ENCODE measurements at places on chromosomes 16 and 17. TPM values are rescaled to one million over a fixed set of nuclear protein-coding genes. Genes with fewer than 3 reads are reported as not detected.

Gene KRTAP4-1
- not detected for total RNA-seq

Gene CNGB1
- not detected for total RNA-seq

Gene JPH3
- 2.3 TPM for total RNA-seq

- DNase-seq, result no peak
- no peaks in the 10 kb centered on the region for H3K36me3 ChIP-seq
- peak overlapping the region; percentile 73 for H3K27ac ChIP-seq
- H3K4me1 ChIP-seq, result peaks cover 32% of the 10 kb centered on the region
- no peak overlapping the region for H3K4me3 ChIP-seq
These were observed 779 bp upstream of the CCDC102A start for GRCh38 chr16:57537194-57537505.

GRCh38 chr17:48351911-48352332 lies 78.1 kb downstream of the SKAP1 start:
- peak; percentile 36 for DNase-seq
- H3K27ac ChIP-seq, result no peak overlapping the region
- peaks cover 23% of the 10 kb centered on the region for H3K27me3 ChIP-seq
- H3K4me3 ChIP-seq, result no peak overlapping the region
- H3K36me3 ChIP-seq, result no peaks in the 10 kb centered on the region

DNA sequence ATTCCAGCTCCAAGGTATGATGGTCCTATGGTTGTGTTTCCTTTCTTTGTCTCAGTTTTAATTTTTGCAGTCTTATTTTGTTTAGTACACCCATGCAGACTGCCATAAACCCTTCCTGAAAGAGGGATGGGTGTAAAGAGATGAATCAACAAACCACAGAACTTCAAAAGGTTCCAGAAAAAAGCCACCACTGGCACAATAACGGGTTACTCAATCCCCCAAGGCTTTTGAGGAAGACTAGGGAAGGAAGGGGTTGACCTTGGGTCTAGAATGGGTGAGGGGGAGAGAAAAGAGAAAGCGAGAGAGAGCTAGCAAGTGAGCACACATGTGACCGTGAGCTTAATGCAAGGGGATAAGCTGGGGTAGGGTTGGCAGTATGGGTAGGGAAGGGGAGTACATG lies 168.1 kb downstream of the XYLT1 start:
- H3K27me3 ChIP-seq, result no peaks in the 10 kb centered on the region
- H3K36me3 ChIP-seq, result no peaks in the 10 kb centered on the region
- DNase-seq, result no peak
- no peak overlapping the region for H3K4me3 ChIP-seq
- no peak overlapping the region for H3K27ac ChIP-seq

GRCh38 chr16:84751947-84752346 lies 52.1 kb downstream of the USP10 start:
- no peaks in the 10 kb centered on the region for H3K27me3 ChIP-seq
- H3K4me1 ChIP-seq, result peaks cover 9% of the 10 kb centered on the region
- H3K36me3 ChIP-seq, result no peaks in the 10 kb centered on the region
- no peak for DNase-seq

- no peak overlapping the region for H3K27ac ChIP-seq
- DNase-seq, result no peak
These were observed 2.3 kb upstream of the SERPINF1 start for GRCh38 chr17:1759529-1759928.

DNA sequence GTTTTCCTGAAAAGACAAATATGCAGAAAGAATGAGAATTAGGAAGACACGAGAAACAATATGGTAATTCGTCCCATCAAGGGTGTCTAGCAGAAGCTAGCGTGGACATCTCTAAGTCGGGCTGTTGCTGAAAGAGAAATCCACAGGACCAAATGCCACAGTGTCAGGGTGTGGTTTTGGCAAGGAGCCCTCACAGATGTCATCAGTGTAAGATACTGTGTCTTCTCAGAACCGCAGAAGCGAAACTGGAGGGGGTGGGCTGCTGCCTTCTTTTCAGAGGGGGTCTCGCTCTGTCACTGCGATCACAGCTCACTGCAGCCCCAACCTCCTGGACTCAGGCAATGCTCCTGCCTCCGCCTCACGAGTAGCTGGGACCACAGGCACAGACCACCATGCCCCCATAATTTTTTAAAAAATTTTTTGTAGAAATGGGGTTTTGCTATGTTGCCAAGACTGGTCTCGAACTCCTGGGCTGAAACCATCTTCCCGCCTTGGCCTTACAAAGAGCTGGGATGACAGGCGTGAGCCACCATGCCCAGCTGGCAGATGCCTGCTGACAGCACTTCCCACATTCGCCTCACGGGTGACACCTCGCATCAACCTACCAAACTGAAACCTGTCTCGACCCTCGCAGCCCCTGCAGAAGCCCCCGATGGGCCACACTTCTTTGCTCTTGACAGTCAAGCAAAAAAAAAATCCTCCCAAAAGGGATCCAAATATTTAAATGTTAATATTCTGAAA lies 26.2 kb downstream of the TRAP1 start:
- no peaks in the 10 kb centered on the region for H3K27me3 ChIP-seq
- no peak overlapping the region for H3K4me3 ChIP-seq
- DNase-seq, result no peak
- H3K27ac ChIP-seq, result peak overlapping the region; percentile 69
- H3K4me1 ChIP-seq, result peaks cover 13% of the 10 kb centered on the region

DNA sequence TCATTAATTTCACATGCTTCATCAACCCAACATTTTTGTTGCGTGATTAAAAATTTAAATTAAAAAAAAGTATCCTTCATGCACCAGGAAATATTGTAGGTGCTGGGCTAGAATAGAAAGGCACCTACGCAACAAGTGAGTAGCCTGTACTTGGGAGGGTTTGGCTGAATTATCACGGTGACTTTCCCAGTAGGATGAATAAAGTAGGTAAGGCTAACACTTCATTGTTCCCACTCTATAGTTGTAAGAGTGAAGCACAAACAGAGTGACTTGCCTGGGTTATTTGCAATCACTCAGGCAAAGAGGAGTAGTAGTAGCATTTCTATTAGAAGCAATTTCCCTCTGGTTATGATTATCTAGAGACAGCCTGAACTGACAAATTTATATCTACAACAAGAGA lies 62.5 kb downstream of the DNAH3 start:
- H3K4me3 ChIP-seq, result no peak overlapping the region
- DNase-seq, result no peak
- no peaks in the 10 kb centered on the region for H3K36me3 ChIP-seq
- H3K4me1 ChIP-seq, result peaks cover 2% of the 10 kb centered on the region
- no peak overlapping the region for H3K27ac ChIP-seq
- H3K27me3 ChIP-seq, result no peaks in the 10 kb centered on the region

DNA sequence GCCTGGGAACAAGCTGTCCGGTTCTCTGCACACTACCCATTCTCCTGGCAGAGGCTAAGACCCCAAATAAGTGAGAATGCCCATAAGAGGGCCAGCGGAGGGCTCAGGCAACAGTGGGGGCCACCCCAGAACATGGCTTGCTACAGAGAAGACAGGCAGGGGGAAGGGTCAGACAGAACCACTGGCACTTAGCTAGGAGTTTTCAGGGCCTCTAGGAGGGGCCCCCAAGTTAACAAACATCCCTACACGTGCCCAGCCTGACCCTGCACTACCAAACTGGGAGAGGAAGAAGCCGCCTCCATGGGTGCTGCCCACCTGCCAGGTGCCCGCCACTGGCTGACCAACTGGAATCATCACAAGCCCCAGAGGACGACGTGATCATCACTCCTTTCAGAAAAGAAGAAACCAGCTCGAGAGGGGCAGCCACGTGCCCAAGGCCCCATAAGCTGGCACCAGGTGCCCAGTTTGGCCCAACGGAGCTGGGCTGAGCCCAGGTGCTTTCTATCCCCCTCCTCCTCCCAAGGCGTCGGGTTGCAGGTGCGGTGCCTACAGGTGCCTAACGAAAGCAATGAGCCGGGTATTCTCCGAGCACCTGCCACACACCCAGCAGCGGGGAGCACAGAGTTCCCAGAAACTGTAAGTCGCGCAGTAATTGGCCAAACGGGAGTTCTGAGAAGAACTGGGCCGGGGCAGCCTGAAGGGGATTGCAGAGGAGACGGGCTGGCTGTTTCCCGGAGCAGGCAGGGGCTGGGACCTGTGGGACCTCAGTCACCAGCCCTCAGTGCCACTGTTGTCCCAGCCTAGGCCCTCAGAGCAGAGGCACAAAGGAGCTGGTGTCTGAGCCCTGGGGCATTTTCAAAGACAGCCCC lies 13.2 kb downstream of the RPH3AL start:
- peaks cover 7% of the 10 kb centered on the region for H3K4me1 ChIP-seq
- H3K4me3 ChIP-seq, result no peak overlapping the region
- H3K27me3 ChIP-seq, result no peaks in the 10 kb centered on the region
- peak overlapping the region; percentile 2 for H3K27ac ChIP-seq
- no peak for DNase-seq

DNA sequence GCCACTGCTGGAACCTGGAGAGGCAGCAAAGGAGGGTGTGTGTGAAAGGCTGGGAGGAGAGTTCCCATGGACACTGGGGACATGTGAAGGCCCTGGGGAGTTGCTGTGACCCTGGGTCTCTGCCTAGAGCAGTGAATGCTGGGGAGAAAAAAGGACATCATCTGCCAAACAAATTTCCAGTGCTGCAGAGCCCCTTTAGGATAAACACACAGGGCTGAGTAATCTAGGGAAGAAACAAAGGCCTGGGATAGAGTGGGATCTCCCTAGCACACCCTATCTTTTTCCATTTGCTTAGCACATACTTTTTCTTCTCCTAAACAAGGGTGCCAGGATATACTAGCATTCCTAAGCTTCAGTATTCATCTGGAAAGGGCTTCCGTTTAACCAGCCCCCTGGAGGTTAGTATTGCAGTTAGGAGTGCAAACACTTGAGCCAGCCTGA lies 3.3 kb upstream of the HIGD1B start:
- DNase-seq, result no peak
- no peaks in the 10 kb centered on the region for H3K36me3 ChIP-seq
- H3K27ac ChIP-seq, result no peak overlapping the region
- no peaks in the 10 kb centered on the region for H3K27me3 ChIP-seq

- peaks cover 20% of the 10 kb centered on the region for H3K4me1 ChIP-seq
- H3K36me3 ChIP-seq, result no peaks in the 10 kb centered on the region
- peak overlapping the region; percentile 75 for H3K4me3 ChIP-seq
- peak overlapping the region; percentile 76 for H3K27ac ChIP-seq
- DNase-seq, result peak; percentile 79
- H3K27me3 ChIP-seq, result no peaks in the 10 kb centered on the region
These were observed 767 bp downstream of the SYNGR2 start for GRCh38 chr17:78168903-78169793.

GRCh38 chr17:15452746-15453145 lies 14.7 kb downstream of the CDRT4 start:
- H3K36me3 ChIP-seq, result no peaks in the 10 kb centered on the region
- H3K27ac ChIP-seq, result no peak overlapping the region
- peaks cover 12% of the 10 kb centered on the region for H3K4me1 ChIP-seq
- DNase-seq, result no peak

DNA sequence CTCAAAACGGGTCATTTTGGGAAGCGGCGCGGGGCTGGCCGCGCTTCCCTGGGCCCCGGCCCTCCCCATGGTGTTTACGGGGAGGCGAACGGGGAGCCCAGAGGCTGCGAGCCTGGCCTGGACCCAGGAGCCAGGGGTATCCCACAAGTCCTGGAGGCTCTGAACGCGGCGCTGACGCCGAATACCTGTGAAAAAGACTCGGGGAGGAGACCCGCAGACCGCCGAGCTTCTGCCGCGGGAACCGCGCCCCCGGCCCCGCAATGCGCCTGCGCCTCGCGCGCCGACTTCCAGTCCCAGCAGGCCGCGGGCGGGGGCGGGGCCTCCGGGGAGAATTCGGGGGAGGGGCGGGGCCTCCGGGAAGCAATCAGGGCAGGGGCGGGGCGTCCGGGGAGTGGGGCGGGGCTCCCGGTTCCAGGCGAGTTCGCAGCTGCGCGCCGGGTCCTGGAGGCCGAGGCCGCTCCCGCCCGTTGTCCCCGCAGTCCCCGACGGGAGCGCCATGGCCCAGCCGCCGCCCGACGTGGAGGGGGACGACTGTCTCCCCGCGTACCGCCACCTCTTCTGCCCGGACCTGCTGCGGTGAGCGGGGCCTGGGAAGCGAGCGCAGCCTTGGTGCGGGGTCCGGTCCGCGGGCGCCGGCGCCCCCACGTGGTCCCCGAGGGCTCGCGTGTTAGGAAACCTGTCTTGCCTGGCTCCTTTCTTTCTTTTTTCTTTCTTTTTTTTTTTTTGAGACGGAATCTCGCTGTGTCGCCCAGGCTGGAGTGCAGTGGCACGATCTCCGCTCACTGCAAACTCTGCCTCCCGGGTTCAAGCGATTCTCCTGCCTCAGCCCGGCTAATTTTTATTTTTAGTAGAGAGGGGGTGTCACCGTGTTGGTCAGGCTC lies at the start of gene DECR2:
Gene DECR2, plus strand, starts transcription at position 418 of the 881 bp plus-strand sequence. Its CDS starts 79 bp downstream, at position 497.
- H3K27ac ChIP-seq, result peak within 1 kb of the TSS; percentile 95
- H3K36me3 ChIP-seq, result no peaks in the 10 kb centered on the region
- peaks cover 27% of the 10 kb centered on the region for H3K4me1 ChIP-seq
- peak; percentile 98 for DNase-seq
- peak within 1 kb of the TSS; percentile 65 for H3K4me3 ChIP-seq

Data from hepatocyte (in vitro differentiated cells).